NCI-H1930 (cell line): ENCODE measurements at places on chromosomes 5 and 9.

GRCh38 chr5:65329266-65329665, 152.5 kb downstream of the ADAMTS6 start:
- no peak for DNase-seq

DNA sequence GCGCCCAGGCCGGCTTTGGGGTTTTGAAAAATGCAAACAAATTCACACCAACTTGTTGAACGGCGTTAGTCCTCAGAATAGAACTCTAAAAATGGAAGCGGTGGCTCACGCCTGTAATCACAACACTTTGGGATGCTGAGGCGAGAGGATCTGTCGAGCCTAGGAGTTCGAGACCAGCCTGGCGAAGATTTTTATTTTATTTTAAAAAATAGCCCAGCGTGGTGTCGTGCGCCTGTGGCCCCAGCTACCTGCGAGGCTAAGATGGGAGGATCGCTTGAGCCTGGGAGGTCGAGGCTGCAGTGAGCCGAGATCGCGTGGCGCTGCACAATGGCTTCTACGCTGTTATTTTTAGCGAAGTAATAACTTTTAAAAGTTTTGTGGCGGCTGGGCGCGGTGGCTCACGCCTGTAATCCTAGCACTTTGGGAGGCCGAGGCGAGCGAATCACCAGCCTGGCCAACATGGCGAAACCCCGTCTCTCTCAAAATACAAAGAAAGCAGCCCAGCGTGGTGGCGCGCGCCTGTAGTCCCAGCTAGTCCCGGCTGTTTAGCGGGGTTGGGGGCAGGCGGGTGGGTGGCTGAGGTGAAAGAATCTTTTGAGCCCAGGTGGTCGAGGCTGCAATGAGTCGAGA, 694 bp upstream of the PLIN2 start:
- DNase-seq, result no peak

- DNase-seq, result no peak
Measured at GRCh38 chr9:94010980-94011533, 55.9 kb upstream of the BARX1 start.

DNA sequence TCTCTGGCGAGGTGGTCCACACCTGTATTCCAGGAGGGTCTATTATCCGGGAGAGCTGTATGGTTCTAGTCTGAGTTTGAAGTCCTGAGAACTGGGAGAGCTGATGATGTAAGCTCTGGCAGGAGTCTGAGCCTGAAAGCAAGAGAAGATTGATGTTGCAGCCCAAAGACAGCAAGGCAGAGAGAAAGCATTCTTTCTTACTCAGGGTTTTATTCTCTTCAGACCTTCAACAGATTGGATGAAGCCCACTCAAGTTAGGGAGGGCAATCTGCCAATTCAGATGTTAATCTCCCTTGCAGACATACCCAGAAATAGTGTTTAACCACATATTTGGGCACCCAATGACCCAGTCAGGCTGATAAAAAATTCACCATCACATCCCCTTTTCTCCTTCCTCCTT, 159.1 kb downstream of the CCDC171 start:
- DNase-seq, result no peak

DNA sequence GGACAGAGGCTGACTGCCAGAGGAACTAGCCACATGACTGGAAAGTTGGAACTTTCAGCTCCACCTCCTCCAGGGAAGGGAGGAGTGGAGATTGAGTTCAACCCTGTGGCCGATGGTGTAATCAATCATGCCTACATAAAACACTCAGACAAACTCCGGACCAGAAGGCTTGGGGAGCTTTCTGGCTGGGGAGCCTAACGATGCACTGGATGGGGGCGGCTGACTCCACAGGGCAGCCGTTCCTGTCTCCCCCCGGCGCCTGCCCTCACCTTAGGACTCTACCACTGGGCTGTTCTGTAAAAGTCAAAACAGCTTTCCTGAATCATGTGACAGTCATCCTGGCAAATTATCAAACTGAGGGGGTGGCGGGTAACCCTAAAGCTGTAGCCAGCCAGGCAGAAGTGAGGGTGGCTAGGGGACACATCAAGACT, 58.0 kb downstream of the GOLM1 start:
- DNase-seq, result no peak

GRCh38 chr9:98380065-98380681, 124.7 kb upstream of the TBC1D2 start:
- no peak for DNase-seq

DNA sequence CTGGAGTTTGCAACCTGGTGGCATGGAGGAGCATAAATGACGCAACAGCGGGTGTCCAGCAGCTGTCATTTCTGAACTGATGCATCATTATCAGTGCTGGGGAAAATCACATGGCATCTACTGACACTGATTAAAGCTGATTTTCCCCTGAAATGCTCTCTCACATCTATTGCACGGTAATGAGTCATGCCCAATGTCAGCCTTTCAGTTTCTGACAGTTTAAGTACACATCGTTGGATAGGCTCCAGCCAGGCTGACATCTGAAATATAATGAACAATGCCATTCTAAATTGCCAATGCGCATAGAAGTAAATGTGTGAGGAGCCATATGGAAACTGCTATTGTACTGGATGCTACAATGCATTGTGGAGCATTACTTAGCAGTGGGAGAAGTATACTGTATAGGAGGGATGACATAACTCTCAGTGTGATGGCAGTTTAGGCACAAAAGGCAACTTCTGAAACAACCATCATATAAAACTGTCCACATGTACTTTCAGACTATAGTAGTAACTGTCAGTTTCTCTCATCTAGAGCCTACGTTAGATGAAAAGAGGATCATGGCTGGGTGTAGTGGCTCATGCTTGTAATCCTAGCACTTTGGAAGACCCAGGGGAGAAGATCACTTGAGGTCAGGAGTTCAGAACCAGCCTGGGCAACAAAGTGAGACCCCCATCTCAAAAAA, 389.3 kb upstream of the DMAC1 start:
- peak; percentile 85 for DNase-seq
